ENCODE measurements at places on chromosomes 11 and 22.

DNA sequence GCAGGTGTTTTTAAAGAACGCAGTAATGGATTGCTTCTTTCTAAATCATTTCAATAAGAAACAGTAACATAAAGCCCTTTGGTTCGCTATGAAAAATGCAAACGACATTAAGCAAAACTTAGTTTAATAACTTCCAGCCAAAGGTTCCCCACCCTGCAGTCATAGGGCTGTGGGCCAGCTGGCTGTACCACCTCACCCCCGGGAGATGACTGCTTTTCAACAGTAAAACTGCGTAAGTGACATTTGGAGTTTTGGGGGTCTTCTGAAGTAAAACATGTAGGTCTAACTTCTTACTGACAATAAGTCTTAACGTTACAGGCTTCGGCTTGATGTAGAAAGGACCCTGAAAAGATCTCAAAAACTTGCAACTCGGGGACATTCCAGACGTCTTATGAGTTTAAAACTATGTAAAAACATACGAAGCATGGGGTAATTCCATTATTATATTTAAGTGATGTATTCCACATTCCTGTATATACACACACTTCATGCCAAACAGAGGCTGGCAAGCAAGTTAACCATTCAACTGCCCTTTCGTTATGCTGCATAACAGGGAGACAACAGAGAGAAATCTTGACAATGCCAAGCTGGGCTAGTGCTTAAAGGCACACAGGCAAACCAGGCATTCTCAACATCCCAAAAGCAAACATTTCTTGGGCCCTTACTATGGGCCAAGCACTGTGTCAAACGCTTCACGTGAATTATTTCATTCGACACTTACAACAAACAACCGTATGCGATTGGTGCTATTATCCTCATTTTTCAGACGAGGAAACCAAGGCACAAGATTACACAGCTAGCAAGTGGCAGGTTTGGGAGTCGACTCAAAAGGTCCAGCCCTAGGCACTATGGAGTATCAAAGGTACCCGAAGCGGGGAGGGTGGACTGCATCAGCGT is 1.2 kb downstream of the MRTFA start:
- DNase-seq: no peak

GRCh38 chr22:43511276-43511910 is 99.6 kb downstream of the MPPED1 start:
- no peak for DNase-seq

GRCh38 chr22:32546496-32546895 is 71.9 kb downstream of the FBXO7 start:
- no peak for DNase-seq

GRCh38 chr22:28920757-28921584 is 37.6 kb downstream of the ZNRF3 start:
- no peak for DNase-seq

DNA sequence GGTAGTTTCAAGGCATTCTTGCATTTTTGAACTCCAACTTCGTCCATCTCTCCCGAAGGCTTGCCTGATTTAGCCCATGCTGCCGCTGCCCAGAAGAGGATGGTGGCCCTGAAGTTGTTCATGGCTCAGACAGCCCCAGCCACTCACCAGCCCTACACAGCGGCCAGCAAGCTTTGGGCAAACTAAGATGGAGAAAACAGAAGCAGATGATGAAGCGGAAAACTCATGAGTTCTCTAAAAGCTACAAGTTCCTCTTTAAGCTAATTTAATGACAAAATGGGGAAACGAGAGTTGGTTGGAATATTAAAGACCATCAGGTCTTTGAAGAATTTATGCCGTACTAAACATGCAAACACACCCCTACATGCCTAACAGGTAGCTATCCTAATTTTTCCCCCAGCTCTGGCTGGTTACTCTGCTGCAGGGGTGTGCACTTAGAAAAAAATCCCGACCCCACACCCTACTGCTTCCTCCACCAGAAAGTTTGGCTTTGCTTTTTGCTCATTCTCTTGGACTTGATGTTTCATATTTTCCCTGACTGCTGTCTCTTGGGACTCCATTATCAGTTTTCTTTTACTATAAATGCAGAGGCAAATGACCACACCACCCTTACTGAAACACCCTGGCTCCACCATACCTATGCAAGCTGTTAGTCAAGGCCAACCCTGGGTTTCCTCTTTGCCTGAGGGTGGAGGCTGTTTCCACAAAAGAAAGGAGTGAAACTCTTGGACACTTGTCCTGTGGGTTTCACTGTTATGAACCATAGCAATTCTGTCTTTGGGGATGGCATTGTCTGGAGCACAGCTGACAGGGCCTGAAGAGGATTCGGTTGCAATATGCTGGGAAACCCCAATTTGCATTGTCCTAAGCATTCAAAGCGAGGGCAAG is at the start of gene MPEG1:
Gene MPEG1, minus strand, starts transcription at position 184 of the 888 bp plus-strand sequence. Its CDS starts 62 bp downstream, at position 122.
- DNase-seq: no peak

- DNase-seq: no peak
These were observed 53.0 kb downstream of the LHFPL7 start for GRCh38 chr22:24893341-24894070.

DNA sequence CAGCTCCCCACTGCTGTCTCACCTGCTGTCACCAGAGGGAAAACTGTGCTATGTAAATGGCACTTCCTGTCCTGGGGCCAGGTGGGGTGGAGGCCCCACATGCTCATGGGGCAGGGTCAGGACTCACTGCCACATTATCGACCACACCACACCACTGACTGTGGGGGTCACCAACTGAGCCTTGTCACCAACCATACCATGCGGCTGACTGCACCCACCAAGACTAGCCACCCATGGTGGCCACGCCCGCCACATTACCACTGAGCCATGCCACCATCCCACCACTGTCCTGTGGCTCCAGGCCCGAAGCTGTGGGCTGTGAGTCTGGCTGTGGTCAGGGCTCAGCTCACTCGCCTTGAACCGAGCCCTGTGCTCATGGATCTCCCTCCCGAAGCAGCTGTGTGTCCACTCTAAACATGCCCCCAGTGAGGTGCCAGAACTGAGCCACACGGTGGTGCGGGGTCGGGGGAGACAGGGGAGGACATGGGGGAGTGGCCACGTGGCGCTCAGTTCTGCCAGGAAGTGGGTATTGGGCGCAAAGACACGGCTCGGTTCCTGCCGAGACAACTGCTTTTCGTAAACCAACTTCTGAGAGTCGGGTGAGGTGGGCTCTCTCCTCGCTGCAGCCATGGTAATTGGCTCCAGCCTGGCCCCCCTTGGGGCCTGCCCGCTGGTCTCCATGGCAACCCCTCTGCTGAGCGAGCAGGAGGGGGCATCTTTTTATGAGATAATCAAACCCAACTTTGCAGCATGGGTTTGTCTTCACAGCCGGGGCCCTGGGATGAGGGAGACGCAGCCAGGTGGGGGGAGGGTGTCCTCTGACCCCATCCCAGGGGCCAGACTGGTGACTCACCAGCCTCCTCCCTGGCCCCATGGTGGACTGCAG is 23.2 kb downstream of the RTN4R start:
- no peak for DNase-seq

DNA sequence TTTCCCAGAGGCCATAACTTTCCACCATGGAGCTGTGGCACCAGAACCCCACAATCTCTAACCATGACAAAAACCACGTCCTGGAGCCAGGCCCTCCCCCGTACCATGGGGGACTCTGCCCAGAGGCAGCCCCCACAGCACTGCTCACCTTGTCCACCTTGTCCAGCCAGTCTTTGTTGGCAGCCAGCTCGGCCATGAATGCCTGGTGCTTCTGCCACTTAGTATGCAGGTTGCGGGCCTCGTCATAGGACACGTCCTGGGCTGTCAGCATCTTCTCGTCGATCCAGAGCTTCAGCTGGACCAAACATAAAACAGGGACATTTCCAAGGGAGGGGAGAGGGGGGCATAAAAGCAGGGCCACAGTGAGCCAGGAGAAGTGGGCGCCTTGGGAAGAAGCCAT is 20.8 kb upstream of the RBM4B start:
- no peak for DNase-seq

DNA sequence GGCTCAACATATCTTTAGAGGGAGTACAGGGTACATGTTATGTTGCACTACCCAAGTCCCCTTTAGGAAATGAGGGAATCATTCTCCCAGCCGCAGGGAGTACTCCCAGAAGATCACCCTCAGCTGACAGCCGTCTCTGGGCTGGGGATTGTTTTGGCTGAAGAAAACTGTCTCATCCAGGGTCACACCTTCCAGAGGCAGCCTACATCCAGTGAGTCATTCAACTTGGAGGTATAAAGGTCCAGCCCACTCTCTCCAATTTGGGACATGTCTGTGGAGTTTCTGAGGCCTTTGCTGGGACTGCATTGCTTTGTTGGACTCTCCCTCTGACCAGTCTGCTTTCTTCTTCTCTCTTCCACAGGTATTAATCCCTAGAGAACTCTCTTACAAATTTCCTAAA is 42.1 kb downstream of the RASSF10 start:
- no peak for DNase-seq

- DNase-seq: no peak
These were observed 17.3 kb upstream of the LMO2 start for GRCh38 chr11:33909150-33909549.

- DNase-seq: no peak
These were observed 17.7 kb downstream of the DNAJC24 start for GRCh38 chr11:31387379-31387778.

DNA sequence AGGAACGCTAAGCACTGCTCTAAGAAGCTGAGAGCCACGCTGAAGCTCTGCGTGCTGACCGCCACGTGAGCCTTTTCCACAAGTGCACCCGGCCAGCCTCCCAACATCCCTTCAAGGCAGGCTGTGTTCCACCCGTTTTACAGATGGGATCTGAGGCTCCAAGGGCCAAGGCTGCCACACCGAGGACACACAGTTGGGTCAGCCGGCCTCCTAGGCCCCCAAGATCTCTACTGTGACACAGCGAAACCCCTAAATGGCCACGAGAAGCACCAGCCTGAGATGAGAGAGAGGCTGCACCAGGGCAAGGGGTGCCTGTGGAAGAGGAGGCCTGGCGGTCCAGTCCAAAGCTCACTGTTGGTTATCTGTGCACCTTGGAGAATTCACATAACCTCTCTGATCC is 11.8 kb upstream of the CD5 start:
- no peak for DNase-seq

DNA sequence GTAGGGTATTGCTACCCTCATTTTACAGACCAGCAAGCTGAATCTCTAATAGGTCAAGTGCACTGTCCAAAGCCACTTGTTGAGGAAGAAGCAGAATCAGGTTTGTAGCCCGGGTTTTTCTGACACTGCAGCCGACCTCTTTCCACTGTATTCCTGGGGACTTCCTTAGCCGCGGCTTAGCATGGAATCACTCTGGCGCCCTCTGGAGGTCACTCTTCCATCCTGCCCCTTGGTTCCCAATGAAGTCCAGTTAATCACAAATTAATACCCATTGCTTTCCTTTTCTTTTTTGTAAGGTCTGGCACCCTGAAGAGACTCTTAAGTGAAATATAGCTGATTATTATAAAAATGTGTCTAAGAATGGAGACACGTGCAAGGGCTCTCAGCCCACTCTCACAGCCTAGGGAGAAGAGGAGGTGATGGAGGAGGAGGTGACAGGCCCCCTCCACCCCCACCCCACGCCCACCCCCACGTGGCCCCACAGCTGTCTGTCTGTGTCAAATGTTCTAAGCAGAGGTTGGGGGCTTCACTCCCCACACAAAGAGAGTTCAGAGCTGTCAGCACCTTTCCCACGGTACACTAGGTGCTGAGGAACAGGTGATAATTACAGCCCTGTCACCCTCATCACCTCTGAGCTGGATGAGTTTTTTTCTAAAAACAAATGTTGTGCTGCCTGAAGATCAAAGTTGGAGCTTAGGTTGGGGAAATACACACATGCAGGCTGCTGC is 57.7 kb upstream of the DRD2 start:
- DNase-seq: peak; percentile 45

DNA sequence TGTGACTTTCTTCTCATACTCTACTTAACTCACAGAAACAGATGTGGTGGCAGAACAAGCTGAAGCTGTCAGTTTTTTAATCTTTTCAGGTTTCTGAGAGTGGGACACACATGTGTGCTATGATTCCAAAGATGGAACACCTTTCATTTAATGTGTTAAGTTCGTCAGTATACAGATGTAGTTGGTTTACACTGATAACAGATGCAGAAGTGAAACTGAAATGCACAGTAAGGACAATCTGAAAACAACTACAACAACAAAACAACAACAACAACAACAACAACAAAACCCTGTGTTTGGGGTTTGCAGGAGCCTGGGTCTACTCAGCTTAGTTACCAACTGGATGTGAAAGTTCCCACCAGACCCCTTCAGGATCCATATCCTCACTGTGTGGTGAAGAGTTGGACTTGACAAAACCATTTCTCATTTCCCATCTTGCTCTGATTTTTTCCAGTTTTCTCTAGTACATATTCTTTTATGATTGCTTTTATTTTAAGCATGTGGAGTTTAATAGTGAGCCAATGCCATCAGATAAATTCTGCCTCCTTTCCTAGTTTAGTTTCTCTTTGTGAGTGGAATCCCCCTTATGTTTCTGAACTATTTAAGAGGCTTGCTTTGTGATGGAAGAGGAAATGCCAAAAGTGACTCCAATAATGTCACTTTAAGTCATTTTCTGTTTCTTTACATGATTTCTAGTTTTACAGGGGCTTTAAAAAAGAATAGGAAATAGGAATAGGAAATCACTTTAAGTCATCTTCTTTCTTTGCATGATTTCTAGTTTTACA is 47.8 kb downstream of the ARHGAP42 start:
- DNase-seq: no peak

- DNase-seq: no peak
These were observed 702 bp upstream of the KCNJ4 start for GRCh38 chr22:38455530-38456271.

GRCh38 chr11:10311802-10312201 is 6.9 kb downstream of the ADM start:
- DNase-seq: no peak

DNA sequence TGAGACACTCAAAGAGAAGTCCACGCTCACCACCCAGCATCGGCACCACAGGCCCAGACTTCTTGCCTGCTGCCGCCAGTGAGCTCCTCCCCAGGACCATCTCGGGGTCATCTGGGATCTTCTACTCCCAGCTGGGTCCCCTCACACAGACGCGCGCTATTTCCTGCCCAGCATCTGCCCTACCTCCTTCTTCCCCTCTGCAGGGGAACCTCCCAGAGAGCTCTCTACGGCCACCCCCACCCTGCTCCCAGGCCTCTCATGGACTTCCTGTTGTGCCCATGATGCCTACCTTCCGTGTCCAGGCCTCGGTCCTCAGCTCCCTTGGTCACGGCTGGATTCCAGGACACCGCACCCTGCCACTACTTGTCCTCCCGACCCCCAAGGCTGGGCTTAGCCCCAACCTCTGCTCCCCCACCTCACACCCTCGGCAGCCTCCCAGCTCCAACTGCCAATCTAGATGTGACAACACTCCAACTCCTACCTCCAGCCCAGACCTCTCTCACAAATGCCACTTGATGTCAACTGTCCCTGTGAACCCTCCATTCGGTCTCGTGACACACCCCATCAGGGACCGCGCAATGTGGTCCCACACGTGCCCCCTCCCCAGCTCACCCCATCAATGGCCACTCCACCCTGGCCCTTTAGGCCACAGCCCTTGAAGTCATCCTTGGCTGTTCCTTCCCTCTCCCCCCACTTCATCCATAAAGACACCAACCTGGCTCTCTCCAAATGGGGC is 45.3 kb downstream of the SGSM3 start:
- DNase-seq: peak; percentile 44

DNA sequence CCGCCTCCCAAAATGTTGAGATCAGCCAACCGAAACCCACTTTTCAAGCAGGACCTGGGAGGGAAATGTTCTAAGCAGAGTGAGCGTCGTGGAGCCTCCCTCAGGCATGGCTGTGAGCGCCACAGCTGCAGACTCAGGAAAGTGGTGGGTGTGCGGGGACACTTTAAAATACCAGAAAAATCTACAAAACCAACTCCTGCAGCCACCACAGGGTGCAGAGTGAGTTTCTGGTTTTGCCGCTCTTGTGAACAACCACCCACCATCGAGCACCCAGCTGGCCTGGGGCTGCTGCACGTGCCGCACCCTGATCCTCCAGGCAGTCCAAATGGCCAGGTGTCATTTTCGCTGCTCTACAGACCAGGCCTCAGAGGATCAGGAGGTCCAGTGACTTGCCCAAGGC is 46.9 kb downstream of the CELSR1 start:
- no peak for DNase-seq
